ENCODE measurements at places on chromosomes 2 and 18.

DNA sequence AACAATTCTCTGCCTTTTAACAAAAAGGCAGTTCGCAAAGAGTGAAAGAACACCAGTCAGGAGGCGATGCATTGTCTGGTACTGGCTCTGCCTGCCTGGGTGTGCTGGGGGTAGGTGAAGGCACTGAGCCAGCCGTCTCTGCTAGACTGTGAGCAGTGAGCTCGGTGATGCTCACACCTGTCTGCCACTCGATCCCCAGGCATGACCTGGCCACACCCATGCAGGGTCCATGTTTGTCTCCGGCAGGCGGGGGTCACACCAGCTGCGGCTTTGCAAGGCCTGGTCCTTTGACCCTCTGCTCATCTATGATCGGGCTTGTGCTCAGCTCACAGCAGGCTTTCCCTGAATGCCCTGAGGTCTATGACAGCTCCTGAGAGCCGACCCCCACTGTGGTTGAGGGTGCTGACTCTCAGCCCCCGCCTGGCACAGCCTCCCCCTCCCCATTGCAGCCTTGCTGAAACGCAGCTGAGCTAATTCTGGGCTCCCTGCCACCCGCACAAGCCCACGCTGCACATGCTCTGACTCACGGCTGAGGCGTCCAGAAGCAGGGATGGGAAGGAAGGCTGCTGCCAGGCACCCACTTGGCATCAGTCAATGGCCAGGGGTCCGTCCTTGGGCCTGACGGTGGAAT is 23.7 kb downstream of the CRACDL start:
- DNase-seq = no peak
- no peak overlapping the region for H3K27ac ChIP-seq
- peaks cover 16% of the 10 kb centered on the region for H3K4me1 ChIP-seq
- no peak overlapping the region for H3K4me3 ChIP-seq
- H3K27me3 ChIP-seq = peaks cover 30% of the 10 kb centered on the region

- H3K36me3 ChIP-seq = no peaks in the 10 kb centered on the region
- no peak overlapping the region for H3K4me3 ChIP-seq
- DNase-seq = no peak
- H3K4me1 ChIP-seq = no peaks in the 10 kb centered on the region
- no peak overlapping the region for H3K27ac ChIP-seq
Observed at GRCh38 chr2:19272039-19272438, 86.4 kb downstream of the OSR1 start.

DNA sequence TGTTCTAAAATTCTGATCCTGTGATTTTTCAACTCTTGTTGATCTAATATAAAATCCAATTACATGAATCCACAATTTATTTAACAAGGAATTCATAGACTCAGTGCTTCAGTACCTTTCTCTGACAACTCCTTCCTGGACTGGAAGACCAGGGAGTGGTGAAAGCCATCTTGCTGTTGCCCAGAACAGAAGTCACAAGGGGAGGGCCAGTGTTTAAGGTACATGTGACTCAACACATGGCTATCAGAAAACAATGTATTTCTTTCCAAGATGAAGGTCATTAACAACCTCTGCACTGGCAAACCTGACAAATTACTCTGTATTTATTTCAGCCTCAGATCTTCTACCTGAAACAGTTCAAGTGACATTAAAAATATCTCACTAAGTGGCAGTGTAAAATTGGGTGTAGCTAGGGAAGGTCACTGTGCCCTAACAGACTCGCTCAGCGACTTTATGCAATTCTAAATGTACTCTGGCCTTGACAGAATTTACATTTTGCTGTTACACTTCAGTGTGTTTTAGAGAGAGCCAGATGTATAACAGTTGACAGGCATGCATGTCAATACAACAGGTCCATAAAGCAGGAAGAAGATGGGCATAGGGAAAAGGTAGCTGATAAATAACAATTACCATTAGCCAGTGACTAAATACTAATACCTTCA is 75.4 kb downstream of the NCKAP5 start:
- no peak overlapping the region for H3K27ac ChIP-seq
- H3K36me3 ChIP-seq = no peaks in the 10 kb centered on the region
- no peak overlapping the region for H3K4me3 ChIP-seq

- no peak overlapping the region for H3K27ac ChIP-seq
- peaks cover 18% of the 10 kb centered on the region for H3K4me1 ChIP-seq
- H3K27me3 ChIP-seq = no peaks in the 10 kb centered on the region
- H3K4me3 ChIP-seq = no peak overlapping the region
Observed at GRCh38 chr2:27223416-27223815, 6.2 kb downstream of the CAD start.

GRCh38 chr18:36663312-36663711 is 165.5 kb downstream of the TPGS2 start:
- no peak overlapping the region for H3K27ac ChIP-seq
- no peaks in the 10 kb centered on the region for H3K4me1 ChIP-seq
- no peak for DNase-seq
- H3K36me3 ChIP-seq = no peaks in the 10 kb centered on the region
- peaks cover 2% of the 10 kb centered on the region for H3K27me3 ChIP-seq
- no peak overlapping the region for H3K4me3 ChIP-seq

- H3K27me3 ChIP-seq = peaks cover 2% of the 10 kb centered on the region
- no peaks in the 10 kb centered on the region for H3K4me1 ChIP-seq
- no peak for DNase-seq
- H3K27ac ChIP-seq = no peak overlapping the region
- H3K36me3 ChIP-seq = no peaks in the 10 kb centered on the region
- H3K4me3 ChIP-seq = no peak overlapping the region
Observed at GRCh38 chr2:180571559-180571958, 408.8 kb upstream of the UBE2E3 start.

DNA sequence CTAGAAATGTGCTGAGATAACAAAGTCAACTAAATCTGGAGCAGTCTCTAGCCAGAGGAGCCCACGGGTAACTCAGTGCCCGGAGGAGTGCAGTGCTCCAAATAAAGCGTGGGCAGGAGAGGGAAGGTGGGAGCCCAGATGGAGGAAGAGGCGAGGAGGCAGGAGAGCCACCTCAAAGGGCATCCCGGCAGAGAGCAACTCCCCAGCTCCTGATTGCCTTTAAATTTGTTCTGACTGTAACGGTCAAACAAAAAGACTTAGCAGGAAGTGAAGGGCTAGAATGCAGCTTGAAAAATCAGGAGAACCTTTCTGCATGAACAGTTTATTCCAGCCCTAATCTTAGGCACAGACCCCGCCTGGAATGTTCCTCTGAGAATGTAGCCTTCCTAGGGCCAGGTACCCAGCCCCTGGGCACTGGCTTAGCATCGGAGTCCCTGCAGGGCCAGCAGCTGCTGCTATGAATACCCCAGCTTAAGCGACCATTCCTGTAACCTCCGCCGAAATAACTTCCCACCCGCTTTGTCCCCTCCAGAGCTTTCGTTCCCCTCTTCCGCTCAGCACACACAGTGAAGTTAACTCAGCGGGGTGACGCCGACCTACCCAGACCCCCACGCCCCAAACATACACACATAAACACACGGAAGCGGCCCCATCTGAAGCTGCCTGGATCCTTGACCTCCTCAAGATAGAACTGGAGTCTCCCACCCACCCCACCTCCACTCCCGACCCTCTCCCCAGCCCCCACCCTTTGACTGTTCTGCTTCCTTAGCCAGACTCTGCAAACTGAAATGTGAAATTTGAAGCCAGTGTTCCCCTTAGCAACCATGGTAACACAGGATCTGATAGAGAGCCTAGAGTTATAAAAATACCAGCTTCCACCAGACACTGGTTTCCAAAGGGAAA is 123.2 kb downstream of the SMAD7 start:
- no peak overlapping the region for H3K27ac ChIP-seq
- no peaks in the 10 kb centered on the region for H3K27me3 ChIP-seq
- H3K4me1 ChIP-seq = peaks cover 22% of the 10 kb centered on the region
- no peak for DNase-seq
- H3K4me3 ChIP-seq = no peak overlapping the region
- no peaks in the 10 kb centered on the region for H3K36me3 ChIP-seq

- H3K27ac ChIP-seq = no peak overlapping the region
- no peaks in the 10 kb centered on the region for H3K27me3 ChIP-seq
- no peaks in the 10 kb centered on the region for H3K4me1 ChIP-seq
Observed at GRCh38 chr2:122255924-122256323, 500.5 kb downstream of the TSN start.

DNA sequence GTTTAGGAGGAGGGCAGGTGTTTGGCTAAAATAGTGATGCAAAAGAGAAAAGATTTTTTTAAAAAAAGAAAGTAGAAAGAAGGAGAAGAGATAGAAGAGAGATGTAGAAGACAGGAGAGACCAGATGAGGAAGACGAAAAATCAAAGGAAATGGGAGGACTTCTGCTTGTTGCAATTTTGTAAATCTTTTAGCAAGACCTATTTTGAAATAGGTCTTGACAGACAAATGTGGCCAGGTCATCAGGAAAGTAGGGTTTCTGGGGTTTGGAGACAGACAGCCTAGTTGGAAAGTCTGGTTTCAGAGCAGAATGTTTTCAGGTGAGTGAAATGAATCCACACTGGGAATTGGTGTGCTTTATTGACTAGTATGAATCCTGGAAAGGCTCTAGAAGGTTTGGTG is 104.5 kb upstream of the CAVIN2 start:
- H3K27me3 ChIP-seq = peaks cover 1% of the 10 kb centered on the region
- no peak overlapping the region for H3K27ac ChIP-seq
- H3K4me3 ChIP-seq = no peak overlapping the region

DNA sequence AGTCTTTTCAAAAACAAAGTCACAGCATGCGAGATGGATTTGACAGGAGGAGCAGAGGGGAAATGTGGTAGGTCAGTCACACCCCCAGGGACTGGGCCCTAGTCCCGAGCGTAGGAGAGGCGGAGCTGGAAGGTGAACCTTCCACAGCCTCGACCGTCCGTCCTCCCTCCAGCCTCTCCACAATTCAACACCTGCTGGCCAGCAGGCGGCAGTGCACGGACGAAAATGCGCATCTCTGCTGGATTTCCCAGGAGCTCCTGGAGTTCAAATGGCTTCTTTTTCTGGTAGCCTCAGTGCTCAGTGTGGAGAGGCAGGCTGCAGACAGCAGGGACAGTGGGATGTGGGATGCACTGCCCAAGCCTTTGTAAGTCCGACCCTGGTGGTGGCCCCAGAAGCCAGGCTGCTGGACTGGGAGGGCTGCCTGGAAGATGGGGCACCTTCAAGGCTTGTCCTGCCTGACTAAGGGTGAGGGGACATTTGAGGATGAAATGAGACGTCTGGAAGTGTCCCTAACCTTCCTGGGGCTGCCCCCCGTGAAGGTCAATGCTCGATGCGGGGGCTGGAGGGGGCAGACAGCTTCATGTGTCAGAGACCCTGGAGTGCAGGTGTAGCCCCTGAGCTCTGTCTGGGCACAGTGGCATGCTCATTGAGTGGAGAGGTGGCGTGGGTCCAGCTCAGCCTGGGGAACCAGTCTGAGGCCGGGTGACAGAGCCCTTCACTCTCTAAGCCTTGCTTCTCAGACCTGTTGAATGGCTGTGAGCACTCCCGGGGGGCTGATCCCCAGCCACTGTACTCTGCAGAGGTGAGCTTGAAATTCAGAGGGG is 189.5 kb downstream of the TFCP2L1 start:
- peaks cover 5% of the 10 kb centered on the region for H3K27me3 ChIP-seq
- H3K4me1 ChIP-seq = no peaks in the 10 kb centered on the region
- H3K36me3 ChIP-seq = no peaks in the 10 kb centered on the region
- H3K27ac ChIP-seq = no peak overlapping the region
- DNase-seq = peak; percentile 47
- no peak overlapping the region for H3K4me3 ChIP-seq

DNA sequence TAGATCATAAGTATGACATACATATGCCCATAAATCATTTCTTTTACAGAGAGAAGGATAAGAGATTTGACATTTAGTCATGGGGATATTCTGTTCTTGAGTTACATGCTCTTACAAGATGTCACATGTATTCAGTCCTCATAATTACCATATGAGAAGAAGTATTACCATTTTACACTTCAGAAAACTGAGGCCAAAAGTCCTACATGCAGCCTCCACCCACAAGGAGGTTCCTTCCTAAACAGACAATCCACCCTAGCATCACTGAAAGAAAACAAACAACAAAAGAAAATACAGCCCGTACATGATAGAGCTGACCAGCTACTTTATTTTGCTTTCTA is 335.1 kb downstream of the SETBP1 start:
- DNase-seq = no peak
- no peaks in the 10 kb centered on the region for H3K36me3 ChIP-seq
- H3K27me3 ChIP-seq = peaks cover 2% of the 10 kb centered on the region
- H3K4me3 ChIP-seq = no peak overlapping the region
- no peaks in the 10 kb centered on the region for H3K4me1 ChIP-seq

DNA sequence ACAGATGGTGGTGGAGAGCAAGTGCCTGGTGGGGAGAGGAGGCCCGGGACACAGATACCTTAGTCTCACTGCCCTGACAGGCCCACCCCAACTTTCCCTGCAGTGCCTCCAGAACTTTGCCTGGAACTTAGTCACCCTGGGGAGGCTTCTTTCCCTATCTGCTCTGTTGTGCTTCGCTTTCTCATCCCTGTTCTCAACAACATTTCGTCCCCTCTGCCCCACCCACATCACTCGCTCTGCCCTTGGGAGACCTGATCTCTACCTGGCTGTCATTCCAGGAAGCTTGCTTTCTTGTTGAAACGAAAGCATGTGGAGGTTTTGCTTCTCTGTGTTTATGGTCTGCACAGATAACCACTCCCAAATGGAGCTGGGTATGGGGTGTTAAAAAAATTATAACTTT is 93.8 kb downstream of the PRKCE start:
- H3K27me3 ChIP-seq = no peaks in the 10 kb centered on the region
- no peak for DNase-seq
- H3K4me1 ChIP-seq = peaks cover 10% of the 10 kb centered on the region
- no peak overlapping the region for H3K27ac ChIP-seq
- H3K4me3 ChIP-seq = no peak overlapping the region

DNA sequence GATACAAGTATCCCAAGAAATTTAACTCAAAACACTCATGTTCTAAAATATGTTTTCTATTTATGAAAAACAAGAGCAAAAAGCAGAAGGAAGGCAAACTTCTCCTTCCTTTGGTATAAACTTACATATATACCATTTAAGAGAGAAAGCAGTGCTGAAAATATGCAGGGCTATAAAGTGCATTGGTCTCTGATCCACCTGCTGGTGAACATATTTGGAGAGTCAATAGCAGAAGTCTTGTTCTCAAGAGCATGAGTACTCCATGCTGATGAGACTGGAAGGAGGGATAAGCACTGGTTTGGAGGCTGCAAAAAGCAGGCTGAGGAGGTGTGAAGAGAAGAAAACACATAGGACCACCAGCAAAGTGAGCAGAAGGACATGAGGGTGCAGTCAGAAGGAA is 391.2 kb downstream of the STK39 start:
- H3K4me3 ChIP-seq = no peak overlapping the region
- no peak overlapping the region for H3K27ac ChIP-seq
- H3K27me3 ChIP-seq = peaks cover 3% of the 10 kb centered on the region
